Activated CD4-positive, alpha-beta memory T cell treated with anti-CD3 and anti-CD28 coated beads for 36 hours (primary cell): ENCODE measurements at places on chromosomes 7 and 10. TPM values are rescaled to one million over a fixed set of nuclear protein-coding genes. Genes with fewer than 3 reads are reported as not detected.

GRCh38 chr10:76119515-76119914 lies 688.1 kb downstream of the LRMDA start:
- H3K36me3 ChIP-seq = no peaks in the 10 kb centered on the region
- H3K27ac ChIP-seq = no peak overlapping the region
- H3K4me1 ChIP-seq = no peaks in the 10 kb centered on the region
- no peak overlapping the region for H3K4me3 ChIP-seq

DNA sequence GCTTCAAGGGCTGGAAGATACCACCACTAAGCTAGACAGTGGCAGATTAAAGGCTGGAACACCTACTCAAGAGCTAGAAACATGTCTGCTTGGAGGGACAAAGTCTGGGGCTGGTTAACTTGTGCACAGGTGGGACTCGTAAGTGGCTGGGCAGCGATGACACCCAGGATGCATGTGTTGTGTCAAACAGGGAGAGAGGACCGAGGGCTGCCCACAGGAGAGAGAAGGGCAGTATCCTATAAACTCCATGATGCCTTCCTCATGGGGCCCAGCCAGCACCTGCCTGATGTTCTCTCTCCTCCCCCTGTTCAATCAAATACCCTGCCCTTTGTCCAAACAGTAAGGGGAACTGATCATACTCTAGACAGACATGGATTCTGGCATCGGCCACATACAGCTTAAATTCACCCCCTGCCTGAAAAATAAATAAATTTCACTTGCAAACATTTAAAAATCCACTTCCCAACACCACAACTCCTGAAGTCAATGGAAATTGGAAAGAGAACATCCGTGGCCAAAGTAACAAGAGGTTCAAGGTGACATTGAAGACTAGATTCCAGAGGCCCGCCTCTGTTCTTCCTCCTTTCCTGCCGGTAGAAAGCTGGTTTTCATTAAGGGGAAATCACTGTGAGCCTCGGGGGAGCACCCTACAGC lies 50.6 kb downstream of the CHST15 start:
- DNase-seq = no peak
- H3K4me1 ChIP-seq = no peaks in the 10 kb centered on the region
- H3K27ac ChIP-seq = no peak overlapping the region
- no peak overlapping the region for H3K4me3 ChIP-seq

- H3K27me3 ChIP-seq = peaks cover 1% of the 10 kb centered on the region
- no peak overlapping the region for H3K27ac ChIP-seq
- no peaks in the 10 kb centered on the region for H3K36me3 ChIP-seq
- no peaks in the 10 kb centered on the region for H3K4me1 ChIP-seq
Measured at GRCh38 chr7:91126762-91127161, 137.5 kb upstream of the FZD1 start.

DNA sequence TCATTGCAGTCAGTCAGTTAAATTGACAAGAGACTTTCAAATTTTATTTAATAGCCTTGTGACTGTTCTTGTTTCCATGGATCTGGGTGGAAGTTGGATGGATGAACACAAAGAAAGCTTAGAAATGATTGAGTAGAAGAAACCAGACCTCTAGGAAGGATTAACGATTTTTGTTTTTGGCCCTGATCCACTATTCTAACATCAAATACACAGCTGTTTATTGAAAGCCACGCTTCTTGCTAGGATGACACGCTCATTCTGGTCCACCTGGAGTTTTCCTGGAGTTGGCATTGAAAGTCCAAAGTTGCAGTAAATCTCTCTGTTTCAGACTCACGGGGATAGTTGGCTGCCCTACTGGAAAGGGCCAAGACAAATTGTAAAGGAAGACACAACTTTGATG lies 108.4 kb downstream of the KIF20B start:
- H3K36me3 ChIP-seq = no peaks in the 10 kb centered on the region
- H3K4me3 ChIP-seq = no peak overlapping the region
- peaks cover 17% of the 10 kb centered on the region for H3K4me1 ChIP-seq
- H3K27me3 ChIP-seq = peaks cover 28% of the 10 kb centered on the region
- H3K27ac ChIP-seq = no peak overlapping the region

DNA sequence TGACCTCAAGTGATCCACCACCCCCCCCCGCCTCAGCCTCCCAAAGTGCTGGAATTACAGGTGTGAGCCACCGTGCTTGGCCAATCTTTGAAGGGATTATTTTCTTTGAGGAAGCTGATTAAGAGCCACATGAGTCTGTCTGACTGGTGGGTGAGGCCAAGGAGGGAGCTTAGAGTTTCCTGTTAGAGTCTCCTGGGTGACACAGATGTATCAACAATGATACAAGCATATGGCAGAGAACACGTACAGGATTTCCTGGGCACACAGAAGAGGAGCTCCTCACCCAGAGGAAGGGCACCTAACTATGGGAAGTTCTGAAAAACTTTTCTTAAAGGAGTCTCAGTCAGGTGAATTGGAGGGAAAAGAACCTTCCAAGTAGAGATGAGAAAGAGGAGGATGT lies 69.4 kb downstream of the GOLGA7B start:
- H3K27me3 ChIP-seq = peaks cover 5% of the 10 kb centered on the region
- peaks cover 7% of the 10 kb centered on the region for H3K4me1 ChIP-seq
- no peak overlapping the region for H3K4me3 ChIP-seq

The GRID2IP gene
- 0.19 TPM for total RNA-seq

The ZNF33B gene
- 6.4 TPM for total RNA-seq
